ENCODE measurements at places on chromosomes 6 and 20.
A peak's percentile ranks its signal among the peaks of the same experiment; 100 is the strongest.

DNA sequence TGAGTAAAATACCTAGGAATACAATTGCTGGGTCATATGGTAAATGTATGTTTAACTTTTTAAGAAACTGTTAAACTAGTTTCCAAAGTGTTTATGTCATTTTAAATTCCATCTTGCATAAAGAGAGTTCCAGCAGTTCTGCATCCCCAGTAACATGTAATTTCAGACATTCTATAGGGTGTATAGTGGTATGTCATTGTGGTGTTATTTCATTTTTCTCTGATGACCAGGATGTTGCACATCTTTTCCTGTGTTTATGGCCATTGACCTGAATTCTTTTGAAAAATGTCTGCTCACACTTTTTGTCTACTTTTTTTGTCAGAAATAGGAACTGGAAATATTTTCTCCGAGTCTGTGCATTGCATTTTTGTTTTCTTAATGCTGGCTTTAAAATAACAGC is 128.9 kb downstream of the TMEM200A start:
- DNase-seq: no peak

DNA sequence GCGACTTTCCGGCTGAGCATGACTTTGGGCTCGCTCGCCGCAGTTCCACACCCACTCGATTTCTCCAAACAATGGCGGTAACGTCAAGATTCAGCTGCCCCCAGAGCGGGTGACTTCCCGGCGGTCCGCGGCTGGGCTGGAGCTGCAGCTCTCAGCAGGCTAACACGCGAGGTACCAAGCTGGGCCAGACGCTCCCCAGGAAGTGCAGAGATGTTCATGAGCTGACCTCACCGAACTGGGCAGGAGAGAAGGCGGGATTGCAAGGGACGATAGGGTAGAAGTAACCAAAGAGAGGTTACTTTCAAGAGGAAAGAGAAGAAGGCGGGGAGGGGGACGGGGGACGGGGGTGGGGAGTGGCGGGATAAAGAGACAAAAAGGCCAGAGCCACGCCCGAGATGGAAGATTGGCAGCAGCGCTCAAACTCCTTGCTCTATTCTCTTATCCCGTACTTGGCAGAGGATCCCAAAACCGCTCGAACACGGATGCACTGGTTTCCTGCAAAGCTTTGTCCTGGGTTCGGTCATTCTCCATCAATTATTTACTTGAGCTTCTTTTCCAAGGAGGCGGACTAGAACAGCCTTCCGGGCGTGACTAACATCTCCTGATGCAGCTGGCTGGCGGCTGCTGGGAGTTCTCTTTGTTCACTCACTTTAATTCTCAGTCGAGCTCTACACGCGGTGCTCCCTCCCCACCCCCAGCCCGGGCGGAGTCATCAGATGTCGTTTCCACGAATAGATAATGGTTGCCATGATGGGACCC is at the start of gene MTCL3:
Gene MTCL3 (minus strand): TSS at position 626 of the 759 bp plus-strand sequence.
- peak; percentile 48 for DNase-seq

DNA sequence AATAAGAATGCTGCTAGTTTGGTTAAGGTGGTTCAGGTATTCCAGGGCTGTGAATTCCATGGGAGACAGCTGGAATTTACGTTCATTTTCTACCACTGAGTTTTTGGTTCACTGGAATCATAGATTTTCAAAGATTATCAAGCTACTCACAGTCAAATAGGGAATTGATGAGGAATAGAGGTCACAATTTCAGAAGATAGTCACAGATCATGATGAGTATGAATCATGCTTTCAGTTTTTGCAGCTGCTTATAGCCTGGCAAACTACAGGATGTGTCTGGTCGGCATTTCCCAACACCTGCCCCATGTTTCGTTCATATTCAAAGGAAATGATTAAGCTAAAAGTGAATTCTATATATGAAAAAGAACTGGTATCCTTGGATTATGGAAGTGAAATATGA is 58.7 kb downstream of the BCKDHB start:
- no peak for DNase-seq

GRCh38 chr20:51318058-51318949 is 224.2 kb downstream of the NFATC2 start:
- peak; percentile 47 for DNase-seq

DNA sequence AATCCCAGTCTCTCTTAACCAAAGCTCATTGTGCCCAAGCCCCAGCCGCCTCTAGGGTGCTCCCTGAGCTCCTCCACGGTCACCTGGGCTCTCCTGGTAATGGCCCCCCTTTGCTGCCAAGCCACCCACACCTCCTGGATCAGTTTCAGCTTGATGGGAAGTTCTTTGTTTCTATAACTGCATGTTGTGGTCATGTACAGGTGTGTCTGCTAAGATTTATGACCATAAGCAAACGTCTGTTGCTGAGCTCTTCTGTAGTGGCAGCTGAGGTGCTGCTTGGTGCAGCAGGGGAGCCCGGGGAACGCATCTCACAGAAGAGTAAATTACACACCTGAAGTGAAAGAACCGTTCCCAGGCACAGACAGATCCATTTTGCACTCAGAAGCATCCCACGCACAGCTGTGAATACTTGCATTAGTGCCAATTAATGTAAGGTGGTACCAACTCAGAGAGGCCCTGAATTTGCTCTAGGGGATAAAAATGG is 194.6 kb upstream of the ARID1B start:
- no peak for DNase-seq

DNA sequence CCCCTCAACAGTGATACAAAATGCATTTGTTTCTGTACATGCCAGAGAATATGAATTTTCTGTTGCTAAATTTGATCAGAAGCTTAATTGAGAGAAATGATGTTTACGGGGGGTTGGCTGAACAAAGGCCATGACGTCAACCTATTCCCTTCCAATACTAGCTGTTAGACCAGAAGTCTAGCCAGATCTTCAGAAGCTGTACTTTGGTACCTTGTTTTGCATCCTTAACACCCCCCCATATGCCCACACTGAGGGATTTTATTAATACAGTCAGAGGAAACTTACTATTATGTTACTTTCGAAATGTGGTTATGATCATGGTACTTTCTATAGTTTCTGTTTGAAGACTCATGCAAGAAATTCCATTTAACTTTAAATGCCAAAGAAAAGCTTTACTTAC is 3.1 kb downstream of the NCOA7 start:
- DNase-seq: peak; percentile 21

DNA sequence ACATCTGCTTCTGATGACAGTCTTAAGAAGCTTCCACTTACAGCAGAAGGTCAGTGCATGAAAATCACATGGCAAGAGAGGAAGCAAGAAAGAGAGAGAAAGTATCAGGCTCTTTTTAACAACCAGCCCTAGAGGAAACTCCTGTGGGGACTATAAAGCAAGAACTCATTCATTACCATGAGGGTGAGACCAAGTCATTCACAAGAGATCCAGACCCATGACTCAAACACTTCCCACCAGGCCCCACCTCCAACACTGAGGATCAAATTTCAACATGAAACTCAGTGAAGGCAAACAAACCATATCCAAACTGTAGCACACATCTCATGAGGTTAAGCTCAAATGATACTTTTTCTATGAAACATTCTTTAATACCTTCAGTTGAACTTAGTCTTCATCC is 643.2 kb upstream of the SYNCRIP start:
- DNase-seq: no peak

DNA sequence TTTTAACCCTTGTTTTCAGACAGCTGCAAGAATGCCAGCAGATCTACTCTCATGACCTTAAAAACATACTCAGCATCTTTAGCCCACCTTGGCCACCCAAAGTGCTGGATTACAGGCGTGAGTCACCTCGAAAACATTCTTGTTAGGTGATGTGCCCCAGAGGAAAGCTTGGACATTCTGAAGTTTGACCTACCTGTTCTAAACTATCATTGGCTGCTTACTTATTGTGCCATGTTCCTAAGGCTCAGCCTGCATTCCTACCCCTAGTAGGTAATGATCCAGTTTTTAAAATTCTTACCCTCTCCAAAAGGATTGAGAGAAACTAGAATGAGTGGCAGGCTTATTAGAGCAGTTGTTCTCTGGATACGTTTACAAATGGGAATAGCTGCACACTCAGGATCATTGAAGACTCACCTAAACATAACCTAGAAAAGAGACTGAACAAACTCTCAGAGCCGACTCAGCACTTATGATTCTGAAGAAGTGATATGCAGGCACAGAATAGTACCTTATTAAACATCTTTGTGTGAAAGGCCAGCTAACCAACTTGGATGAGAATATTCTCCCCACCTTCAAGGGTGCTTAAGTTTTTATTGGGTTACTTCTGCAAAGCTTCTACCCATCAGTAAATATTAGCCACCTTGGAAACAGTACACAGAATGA is 362.1 kb downstream of the NRN1 start:
- DNase-seq: no peak

- DNase-seq: no peak
Observed at GRCh38 chr6:15897063-15897876, 231.6 kb upstream of the MYLIP start.

DNA sequence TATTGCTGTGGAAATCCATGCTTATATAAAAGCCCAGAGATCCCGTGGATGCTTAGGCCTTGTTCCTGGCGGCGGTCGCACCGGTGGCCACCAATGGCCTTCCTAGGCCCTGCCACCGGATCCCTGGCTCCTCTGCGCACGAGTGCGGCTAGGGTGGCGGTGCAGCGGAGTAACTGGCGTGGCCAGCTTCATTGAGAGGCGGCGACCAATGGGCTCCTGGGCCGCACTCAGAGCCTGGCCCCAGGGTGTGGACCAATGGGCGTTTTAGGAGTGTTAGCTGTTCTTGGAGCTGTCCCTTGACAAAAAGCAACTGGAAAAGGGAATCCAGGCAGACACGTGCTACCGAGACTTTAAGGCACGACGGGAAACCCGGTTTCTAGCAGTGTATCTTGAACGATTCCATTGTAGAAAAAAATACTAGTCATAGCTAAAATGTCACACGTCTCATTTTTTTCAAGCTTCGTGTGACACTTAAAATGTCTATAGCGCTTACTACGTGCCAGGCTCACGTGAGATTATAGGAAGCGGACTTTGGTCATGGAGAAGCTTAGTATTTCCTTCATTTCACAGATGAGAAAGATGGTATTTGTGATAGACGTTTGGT is 1.7 kb downstream of the AMD1 start:
- DNase-seq: peak; percentile 47

- no peak for DNase-seq
Observed at GRCh38 chr6:155406801-155407200, 48.8 kb downstream of the NOX3 start.

- no peak for DNase-seq
Observed at GRCh38 chr6:15287670-15288375, 42.0 kb downstream of the JARID2 start.

DNA sequence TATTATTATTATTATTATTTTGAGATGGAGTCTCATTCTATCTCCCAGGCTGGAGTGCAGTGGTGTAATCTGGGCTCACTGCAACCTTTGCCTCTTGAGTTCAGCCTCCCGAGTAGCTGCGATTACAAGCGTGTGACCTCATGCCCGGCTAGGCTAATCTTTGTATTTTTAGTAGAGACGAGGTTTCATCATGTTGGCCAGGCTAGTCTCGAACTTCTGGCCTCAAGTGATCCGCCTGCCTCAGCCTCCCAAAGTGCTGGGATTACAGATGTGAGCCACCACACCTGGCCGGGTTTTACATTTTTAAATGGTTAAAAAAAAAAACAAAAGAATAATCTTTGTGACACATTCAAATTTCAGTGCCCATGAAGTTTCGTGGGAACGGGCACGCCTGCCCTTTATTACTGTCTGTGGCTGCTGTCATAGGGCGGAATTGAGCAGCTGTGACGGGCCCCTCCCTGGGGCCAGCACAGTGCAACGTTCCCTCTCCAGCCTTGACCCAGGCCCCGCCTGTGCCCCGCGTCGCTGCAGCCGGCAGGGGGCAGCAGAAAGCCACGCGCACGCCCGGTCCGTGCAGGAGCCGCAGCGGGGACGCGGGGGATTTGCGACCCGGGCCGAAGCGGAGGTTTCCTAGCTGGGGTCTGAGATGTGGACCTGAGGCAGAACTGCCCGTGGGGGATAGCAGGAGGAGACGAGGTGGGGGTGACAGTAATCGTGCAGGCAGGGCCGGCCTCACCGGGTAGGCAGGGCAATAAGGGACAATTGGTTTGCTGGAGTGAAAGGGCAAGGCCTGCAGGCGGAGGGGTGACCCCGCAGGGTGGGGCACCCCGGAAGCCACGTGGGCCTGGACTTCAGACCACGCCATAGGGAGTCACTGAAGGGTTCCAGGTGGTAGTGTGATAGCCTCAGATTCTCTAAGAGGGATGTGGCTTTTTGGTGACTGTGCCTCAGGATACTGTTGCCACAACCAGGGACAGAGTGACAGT is 54.3 kb downstream of the SYTL3 start:
- DNase-seq: peak; percentile 73

DNA sequence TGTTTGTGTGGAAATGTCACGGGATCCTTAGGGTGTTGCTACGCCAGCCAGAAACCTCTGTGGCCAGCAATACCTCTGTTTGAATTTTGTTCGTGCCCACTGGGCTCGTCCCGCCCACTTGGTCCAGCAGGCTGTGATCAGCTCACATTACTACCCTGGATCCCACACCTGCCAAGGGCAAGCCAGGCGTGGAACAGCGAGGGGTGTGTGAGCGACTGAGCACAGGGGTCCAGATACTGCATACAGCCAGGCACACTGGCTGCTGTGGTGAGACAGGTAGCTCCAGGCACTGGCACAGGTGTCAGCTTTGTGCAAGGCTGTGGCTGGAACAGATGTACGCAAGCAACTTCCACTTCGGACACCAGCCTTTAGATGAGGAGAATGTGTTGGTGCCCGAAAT is 718.9 kb downstream of the EPHA7 start:
- DNase-seq: no peak

- DNase-seq: no peak
Observed at GRCh38 chr6:43077981-43078511, 1.9 kb downstream of the PTK7 start.

DNA sequence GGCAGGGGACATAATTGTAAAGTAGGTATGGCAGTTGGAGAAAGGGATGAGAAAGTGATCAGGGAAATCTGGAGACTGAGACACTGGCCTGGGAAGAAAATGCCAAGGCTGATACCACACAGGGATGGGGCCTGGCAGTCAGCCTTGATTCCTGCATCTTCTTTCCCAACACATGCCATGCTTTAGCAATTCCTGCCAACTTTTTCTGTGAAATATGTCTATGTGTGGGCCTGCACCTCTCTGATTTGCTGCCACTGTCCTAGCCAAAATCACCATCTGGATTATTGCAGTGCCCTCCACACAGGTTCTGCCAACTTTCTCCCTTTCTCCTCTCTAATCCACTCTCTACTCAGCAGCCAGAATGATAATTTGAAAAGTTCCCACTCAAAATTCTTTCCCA is 759.8 kb upstream of the CITED2 start:
- no peak for DNase-seq

- no peak for DNase-seq
Observed at GRCh38 chr6:84358581-84358980, 131.1 kb upstream of the CEP162 start.

All from stimulated activated CD4-positive, alpha-beta T cell treated with anti-CD3 and anti-CD28 coated beads, Interleukin-1b, Interleukin-23, amount 100 ng/mL, for 4 hours (primary cell).